A673 (cell line): ENCODE measurements at places on chromosomes 2 and 18.
A peak's percentile ranks its signal among the peaks of the same experiment; 100 is the strongest.

DNA sequence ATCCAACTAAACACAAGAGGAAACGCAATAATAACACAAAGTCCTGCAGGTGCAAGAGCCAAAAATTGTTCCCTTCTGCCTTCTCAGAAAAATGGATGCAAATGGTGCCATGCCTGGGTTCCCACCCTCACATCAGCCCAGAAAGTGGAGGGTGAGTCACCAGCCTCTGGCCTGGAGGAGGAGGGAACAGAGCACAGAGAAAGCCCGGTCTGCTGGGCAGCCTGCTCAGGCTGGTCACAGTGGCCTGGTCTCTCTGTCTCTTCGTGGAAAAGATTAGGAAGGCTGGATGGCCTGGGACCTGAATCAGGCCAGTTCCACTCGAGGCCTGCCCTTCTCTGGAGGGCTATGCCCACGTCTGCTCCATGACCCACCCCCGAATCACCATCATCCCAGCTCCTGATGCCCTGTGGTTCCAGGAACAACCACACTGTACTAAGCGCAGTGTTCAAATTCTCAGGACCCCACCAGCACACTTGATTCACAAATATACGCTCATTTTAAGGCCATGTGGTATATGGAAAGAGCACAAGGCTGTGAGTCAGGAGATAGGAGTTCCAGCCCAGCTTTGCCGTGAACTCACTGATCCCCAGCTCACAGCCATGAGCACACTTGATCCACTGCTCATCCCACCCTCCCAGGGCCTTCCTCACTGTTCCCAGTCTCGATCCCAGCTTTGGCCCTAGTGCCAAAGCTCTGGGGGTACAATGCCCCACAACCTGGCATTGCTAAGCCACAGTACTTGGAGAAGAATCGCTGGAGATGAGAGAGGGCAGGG lies 82.1 kb downstream of the ZBTB7C start:
- no peak for DNase-seq

- DNase-seq = no peak
Observed at GRCh38 chr2:170030040-170030439, 147.9 kb upstream of the MYO3B start.

GRCh38 chr18:46211816-46212215 lies 107.6 kb downstream of the HAUS1 start:
- DNase-seq = peak; percentile 53

DNA sequence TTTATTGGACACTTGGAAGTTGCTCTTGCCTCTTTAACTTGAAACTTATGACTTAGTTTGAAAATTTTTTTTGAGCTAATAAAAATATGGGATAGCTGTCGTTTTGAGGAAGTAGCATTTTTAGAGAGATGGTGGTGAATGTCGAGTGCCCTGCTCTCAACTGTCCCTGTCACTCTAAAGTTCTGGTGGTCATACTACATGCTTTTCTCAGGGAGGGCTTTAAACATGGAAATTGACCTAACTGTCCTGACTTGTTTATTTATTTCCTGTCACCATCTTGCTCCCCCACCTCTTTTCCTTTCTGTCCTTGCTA lies 16.0 kb downstream of the CEP192 start:
- no peak for DNase-seq

GRCh38 chr2:134441153-134441863 lies 187.4 kb downstream of the MGAT5 start:
- no peak for DNase-seq

GRCh38 chr2:240355001-240355891 lies 80.2 kb upstream of the GPC1 start:
- no peak for DNase-seq

GRCh38 chr2:80467262-80467811 lies 162.8 kb upstream of the LRRTM1 start:
- DNase-seq = no peak
